ENCODE measurements at places on chromosomes 16 and 17.
A peak's percentile ranks its signal among the peaks of the same experiment; 100 is the strongest.

DNA sequence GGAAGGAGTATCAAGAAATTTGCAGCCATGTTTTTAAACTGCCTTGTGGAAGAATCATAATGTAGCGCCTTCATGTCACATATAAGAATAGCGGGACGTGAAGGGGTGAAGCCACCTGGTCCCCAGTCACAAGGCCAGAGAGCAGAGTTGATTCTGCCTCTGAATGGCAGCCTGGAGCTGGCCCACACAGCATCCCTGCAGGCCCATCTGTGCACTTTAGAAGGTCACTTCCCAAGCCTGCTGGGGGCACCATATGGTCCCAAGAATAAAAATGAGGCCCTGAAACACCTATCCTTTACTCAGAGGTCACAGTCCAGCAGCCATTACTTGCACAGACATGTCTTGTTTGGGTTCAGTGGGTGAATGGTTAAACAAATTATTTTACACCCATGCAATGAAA is 15.0 kb downstream of the CD300E start:
- no peak for DNase-seq

GRCh38 chr16:85213926-85214675 is 101.8 kb upstream of the CIBAR2 start:
- no peak for DNase-seq

- no peak for DNase-seq
These were observed 278.6 kb downstream of the HAPSTR1 start for GRCh38 chr16:9370061-9370491.

GRCh38 chr17:48528153-48528935 is 2.5 kb downstream of the HOXB1 start:
- DNase-seq, result no peak

DNA sequence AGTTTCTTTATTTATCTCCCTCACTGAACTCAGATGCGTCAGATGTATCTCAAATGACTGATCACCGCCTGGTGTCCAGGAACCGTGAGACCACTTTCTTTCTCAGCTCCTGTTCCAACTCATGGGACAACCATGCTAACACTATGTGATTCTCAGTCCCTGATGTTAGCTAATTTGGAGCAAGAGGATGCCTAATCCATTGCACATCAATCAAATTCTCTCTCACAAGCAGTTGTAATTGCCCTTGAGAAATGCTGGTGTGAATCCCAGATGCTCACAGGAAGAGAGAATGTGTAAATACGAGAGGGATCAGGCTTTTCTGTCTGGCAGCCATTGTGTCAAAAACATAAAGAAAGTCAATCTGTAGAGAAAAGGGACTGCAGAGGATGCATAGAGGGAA is 134.9 kb downstream of the WSCD1 start:
- no peak for DNase-seq

DNA sequence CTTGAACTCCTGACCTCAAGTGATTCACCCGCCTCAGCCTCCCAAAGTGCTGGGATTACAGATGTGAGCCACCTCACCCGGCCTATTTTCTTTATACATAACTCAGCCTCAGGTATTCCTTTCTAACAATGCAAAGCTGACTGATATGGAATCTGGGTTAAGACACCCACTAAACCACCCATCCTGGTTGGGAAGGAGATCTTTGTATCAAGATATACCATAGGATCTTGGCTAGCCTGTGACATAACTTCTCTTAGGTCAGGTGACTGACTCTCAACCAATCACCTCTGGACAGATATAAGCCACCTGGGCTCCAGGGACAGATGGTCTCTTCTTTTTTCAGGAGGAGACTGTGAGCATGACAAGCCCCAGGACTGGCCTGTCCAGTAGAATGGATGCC is 51.2 kb upstream of the NKD1 start:
- no peak for DNase-seq

DNA sequence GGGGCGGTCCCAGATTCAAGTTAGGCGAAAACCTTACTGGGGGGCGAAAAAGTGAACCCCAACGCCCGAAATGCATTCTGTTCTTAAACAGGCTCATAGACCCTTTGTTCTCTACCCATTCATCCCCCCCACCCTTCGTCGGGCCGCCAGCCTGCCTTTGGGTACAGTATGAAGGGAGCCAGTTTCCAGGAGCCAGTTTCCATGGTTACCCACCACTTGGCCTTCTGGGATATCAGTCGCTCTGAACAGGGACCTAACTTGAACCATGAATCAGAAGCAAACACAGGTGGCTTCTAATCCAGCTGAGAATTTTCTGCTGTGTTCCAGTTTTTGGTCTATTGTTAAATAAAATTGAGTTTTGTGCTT is 532 bp downstream of the DHX40 start:
- DNase-seq, result peak; percentile 63

GRCh38 chr17:16513873-16514272 is 21.9 kb upstream of the LRRC75A start:
- peak; percentile 49 for DNase-seq

- no peak for DNase-seq
These were observed 40.0 kb upstream of the TAC4 start for GRCh38 chr17:49887744-49888360.

- peak; percentile 66 for DNase-seq
These were observed 1.4 kb downstream of the PYDC1 start for GRCh38 chr16:31215287-31216162.

GRCh38 chr16:49574826-49575225 is 201.2 kb downstream of the C16orf78 start:
- no peak for DNase-seq

- DNase-seq, result no peak
These were observed 29.7 kb upstream of the NXPH3 start for GRCh38 chr17:49545806-49546545.

GRCh38 chr17:50462446-50462845 is 6.2 kb downstream of the CHAD start:
- no peak for DNase-seq

- no peak for DNase-seq
These were observed 765 bp downstream of the KRT19 start for GRCh38 chr17:41527063-41528023.

All from inflammatory macrophage treated with lipopolysaccharide for 1 hour (primary cell).